ENCODE measurements at places on chromosomes 16 and 17.
A peak's percentile ranks its signal among the peaks of the same experiment; 100 is the strongest.

DNA sequence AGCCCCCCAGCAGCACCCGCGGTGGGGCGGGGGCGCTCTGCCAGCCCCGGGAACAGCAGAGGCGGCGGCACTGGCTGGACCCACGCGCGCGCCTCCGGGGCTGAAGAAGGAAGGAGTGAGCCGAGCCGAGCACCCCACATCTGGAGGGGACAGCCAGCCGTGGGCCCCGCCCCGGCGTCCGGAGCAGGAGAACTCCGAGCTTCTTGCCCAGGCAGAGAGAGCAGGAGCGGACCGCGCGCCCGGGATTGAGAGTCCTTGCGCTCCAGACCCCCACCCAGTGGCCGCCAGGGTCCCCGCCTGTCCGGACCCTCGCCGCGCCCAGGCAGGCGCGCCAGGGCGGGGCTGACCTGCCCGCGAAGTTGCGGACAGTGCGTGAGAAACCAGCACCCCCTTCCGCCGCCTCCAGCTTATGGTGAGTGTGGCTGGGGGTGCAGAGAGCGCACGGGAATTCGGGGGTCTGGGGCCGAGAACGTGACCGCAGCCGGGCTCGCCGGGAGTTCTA, 921.9 kb upstream of the EEF2KMT start:
- DNase-seq, result no peak

DNA sequence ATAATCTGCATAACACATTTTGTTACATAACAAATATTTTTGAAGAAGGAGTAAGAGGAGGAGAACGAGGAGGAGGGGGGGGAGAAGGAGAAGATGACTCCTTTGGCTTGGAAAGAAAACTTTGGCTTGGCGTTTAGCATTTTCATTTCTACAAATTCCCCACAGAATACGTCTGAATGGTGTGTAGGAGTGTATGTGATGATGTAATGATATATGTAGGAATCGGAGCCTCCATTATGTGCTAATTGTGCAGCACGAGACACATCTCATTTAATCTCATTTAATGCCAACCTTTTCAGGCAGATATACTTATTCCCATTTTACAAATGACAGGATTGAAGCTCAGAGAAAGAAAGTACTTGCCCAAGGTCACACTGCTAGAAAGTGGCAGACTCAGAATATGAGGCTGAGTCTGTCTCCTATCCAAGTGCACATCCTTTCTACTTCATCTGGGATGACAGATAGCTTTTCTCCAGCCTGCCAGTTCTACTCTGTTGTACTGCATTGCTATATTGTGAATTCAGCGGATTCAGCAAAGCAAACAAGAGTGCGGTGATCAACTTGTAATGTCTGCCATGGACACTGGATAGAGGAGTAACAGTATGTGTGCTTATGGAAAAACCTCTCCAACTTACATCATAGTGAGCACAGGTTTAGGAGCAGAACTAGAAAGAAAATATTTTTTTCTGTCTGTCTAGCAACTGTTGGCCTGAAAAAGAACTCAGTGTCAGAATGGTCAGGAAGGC, 10.4 kb upstream of the SLC47A2 start:
- no peak for DNase-seq

DNA sequence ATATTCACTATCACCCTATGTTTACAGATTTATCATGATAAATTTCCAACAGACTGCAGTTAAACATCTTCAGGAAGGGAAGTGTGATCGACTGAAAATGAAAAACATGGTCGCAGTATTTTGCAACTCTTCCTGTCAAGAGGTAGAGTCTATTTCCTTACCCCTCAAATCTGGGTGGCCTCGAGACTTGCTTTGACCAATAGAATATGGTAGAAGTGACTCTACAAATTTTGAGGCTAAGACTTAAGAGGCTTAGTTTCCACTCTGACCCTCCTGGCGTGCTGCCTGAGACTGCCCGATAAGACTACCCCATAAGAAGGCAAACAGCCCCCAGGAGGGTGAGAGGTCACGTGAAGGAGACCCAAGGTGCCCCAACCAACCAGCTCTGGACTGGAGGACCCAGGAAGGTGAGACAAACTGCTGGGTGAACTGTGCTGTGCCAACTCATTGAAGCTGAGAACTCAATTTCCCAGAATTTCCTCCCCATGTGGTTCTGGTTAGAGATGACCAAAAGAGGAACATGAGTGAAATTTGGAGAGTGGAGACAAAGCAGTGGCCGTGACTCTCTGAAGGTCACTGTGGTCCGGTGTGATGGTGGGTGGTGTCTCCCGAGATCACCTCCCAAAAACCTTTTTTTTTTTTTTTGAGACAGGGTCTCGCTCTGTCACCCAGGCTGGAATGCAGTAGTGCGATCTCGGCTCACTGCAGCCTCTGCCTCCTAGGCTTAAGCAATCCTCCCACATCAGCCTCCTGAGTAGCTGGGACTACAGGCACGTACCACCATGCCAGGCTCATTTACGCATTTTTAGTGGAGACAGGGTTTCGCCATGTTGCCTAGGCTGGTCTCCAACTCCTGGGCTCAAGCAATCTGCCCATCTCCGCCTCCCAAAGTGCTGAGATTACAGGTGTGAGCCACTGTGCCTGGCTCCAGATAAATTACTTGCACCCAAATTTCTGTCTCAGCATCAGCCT, 38.2 kb upstream of the LITAF start:
- DNase-seq, result peak; percentile 48

DNA sequence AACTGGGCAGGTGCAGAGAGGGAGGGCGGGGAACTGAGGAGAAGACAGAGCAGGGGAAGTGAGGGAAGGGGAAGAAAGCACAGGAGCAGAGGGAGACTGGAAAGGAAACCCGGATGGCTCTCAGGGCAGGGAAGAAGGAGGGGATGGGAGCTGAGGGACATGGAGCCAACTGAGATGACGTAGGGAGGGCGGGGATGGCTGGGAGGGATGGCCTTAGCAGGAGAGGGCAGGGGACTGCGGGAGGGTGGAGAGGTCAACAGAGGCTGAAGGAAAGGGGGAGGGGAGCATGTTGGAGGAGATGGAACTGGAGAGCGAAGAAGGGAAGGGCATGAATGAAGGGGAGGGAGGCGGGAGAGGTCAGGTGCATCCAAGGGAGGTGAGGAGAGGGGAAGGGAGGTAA, 81.9 kb downstream of the KCNJ12 start:
- DNase-seq, result no peak

- no peak for DNase-seq
Observed at GRCh38 chr17:28256881-28257280, 62.1 kb upstream of the TMEM97 start.

- DNase-seq, result no peak
Observed at GRCh38 chr17:14581186-14581830, 280.4 kb downstream of the HS3ST3B1 start.

- no peak for DNase-seq
Observed at GRCh38 chr17:19724501-19725420, 8.4 kb upstream of the SLC47A2 start.

DNA sequence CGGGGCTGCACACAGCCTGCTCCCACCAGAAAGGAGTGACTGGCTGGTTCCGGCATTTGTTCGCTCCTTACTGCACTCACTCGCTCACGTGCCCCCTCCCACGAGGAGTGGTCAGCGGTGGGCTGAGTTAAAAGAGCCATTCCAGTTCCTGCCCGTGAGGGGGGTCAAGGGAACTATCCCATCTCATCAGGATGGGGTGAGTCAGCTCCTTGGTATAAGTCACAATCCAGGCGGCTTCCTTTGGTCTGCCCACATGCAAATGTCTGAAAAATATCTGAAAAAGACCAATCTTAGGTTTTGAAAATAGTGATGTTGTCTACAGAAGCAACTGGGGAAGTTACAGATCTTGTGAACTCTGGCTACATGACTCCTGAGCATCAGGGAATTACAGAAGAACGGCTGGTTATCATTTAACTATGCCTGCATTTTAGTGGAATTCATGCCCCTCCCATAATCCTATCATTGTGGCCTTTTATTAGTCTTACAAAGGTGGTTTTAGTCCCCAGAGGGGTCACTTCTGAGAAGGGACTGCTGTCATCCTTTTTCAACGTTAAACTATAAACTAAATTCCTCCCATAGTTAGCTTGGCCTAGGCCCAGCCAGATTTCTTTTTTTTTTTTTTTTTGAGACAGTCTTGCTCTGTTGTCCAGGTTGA, 9.8 kb upstream of the TNFSF12 start:
- DNase-seq, result no peak

DNA sequence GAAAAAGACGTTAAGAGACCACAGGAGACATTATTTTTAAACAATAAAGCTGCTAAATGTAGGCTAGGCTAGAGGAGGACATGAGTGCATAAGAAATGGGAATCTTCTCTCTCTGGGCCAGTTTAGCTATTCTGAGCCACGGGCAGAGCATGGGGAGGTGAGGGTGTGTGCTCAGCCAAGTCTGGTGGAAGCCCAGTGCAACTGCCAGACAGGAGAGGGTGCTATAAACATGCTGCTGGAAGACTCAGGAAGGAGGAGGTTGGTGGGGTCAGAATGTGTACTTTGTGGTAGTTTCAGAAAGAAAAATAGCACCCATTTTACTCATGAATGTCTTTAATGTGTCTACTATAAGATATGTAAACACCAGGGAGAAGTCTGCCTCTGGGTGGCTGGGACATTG, 5.9 kb upstream of the SDK2 start:
- DNase-seq, result no peak

DNA sequence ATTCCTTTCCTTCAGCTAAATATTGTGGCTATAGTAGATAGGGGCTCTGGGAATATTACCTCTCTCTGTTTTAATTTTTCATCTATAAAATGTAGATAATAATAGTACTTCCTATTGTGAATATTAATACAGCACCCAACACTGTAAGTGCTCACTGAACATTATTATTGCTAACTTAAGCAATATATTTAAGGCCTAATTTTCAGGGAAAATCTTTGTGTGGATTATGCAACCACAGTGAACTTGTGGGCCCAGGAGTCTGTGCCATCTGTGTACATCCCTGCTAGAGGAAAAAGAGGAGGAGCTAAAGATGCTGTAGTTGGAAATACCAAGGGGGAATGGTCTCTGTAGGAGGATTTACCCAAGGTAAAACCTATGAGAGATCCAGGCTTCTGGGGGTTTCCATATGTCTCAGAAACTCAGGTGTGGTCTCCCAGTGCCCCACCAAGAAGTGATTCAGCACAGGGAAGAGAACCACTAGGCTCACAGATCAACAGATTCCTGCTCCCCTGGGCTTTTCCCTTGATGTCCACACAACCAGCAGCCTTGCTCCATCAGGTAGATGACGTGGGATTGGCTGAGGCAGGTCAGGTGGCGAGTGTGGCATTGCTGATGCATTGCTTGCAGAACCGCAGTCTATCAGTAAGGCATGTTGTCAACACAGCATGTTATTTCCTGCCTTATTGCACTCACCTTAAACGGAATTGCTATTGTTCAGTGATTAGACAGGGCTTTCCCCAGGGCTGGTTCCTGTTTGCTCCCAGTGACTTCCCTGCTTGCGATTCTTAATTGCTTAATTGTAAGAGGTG, 1.6 kb upstream of the N4BP1 start:
- DNase-seq, result no peak

- DNase-seq, result no peak
Observed at GRCh38 chr16:84072014-84072413, 29.4 kb upstream of the SLC38A8 start.

DNA sequence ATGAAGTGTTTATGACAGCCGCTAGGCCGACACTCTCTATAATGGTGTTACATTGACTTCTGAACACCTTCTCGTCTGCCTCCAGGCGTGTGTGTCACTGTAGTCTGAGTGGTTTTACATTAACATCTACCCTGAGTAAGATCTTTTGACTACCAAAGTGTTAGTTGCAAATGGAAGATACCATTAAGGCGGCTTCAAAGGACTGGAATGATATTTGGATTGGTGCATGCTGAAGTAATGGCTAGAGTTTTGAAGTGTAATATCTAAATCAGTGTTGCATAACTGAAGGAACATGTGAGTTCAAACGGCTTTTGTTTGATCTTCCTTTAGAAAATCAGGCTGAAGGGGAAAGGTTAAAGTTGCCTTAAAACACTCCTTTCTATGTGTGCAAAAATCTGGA, 52.2 kb downstream of the BCAS3 start:
- DNase-seq, result no peak

- DNase-seq, result no peak
Observed at GRCh38 chr16:73190688-73191659, 143.0 kb upstream of the ZFHX3 start.

DNA sequence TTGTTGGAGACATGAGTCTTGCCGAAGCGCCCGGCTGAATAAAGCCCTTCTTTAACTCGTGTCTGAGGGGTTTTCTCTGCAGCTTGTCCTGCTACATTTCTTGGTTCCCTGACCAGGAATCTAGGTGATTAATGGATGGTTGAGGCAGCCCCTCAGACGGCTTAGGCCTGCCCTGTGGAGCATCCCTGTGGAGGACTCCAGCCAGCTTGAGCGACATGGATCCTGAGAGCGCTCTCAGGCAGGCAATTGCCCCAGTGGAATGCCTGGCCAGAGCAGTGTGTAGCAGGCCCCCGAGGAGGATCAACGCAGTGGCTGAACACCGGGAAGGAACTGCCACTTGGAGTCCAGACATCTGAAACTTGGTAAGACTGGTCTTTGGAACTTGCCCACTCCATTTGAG, 17.3 kb upstream of the ENDOV start:
- DNase-seq, result no peak

- no peak for DNase-seq
Observed at GRCh38 chr16:80862160-80862705, 57.8 kb upstream of the CDYL2 start.

DNA sequence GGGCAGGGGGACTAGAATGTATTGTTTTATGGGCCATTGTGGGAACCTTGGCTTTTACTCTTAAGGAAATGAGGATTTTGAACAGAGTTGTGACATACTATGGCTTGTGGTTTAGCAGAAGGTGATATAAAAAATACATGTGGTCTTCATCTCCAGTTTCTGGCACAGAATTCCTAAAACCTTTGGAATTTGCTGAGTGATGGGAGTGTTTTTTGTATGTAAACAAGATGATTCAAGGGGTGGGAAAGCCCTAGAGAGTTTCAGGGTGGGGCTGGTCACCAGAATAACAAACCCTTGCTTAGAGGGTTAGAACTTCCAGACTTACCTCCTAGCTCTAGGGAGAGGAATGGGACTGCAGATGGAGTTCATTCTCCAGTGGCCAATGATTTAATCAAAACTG, 316.1 kb downstream of the PHKB start:
- DNase-seq, result peak; percentile 12

DNA sequence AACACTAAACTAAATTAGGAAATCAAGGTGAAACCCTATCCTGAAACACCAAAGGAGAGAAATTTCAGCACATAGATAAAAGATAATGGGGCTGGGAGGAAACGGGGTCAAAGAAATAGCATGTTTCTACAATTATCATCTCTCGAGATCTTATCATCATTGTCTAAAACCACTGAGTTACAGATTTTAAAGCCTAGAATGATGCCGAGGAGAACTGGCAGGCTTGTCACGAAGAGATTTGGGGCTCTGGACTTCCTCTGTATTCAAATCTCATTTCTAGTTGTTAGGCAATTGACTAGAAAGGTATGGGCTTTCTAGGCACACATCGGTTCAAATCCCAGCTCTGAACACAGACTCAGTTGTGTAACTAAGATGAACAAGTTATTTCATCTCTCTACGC, 9.3 kb downstream of the PDZD9 start:
- no peak for DNase-seq

All from AG08395 (cell line).